ENCODE measurements at places on chromosomes 12 and 14. TPM values are rescaled to one million over a fixed set of nuclear protein-coding genes. Genes with fewer than 3 reads are reported as not detected.

GRCh38 chr12:52182384-52182783 lies 9.4 kb downstream of the KRT80 start:
- H3K27ac ChIP-seq: no peak overlapping the region
- no peak for DNase-seq
- H3K4me1 ChIP-seq: no peaks in the 10 kb centered on the region
- no peaks in the 10 kb centered on the region for H3K36me3 ChIP-seq
- H3K27me3 ChIP-seq: peaks cover 20% of the 10 kb centered on the region

GRCh38 chr12:127785540-127785939 lies 481.4 kb upstream of the TMEM132C start:
- no peak for DNase-seq
- H3K36me3 ChIP-seq: no peaks in the 10 kb centered on the region
- H3K4me3 ChIP-seq: no peak overlapping the region
- no peaks in the 10 kb centered on the region for H3K27me3 ChIP-seq
- no peak overlapping the region for H3K27ac ChIP-seq

The OVCH1 gene
- total RNA-seq: not detected

GRCh38 chr12:89947437-89948270 lies 239.0 kb upstream of the ATP2B1 start:
- no peak for DNase-seq
- no peaks in the 10 kb centered on the region for H3K36me3 ChIP-seq
- H3K27me3 ChIP-seq: no peaks in the 10 kb centered on the region
- H3K4me1 ChIP-seq: peaks cover 37% of the 10 kb centered on the region
- no peak overlapping the region for H3K4me3 ChIP-seq
